Ascending aorta (tissue), 2 donors: ENCODE measurements at places on chromosomes 7 and 10.

DNA sequence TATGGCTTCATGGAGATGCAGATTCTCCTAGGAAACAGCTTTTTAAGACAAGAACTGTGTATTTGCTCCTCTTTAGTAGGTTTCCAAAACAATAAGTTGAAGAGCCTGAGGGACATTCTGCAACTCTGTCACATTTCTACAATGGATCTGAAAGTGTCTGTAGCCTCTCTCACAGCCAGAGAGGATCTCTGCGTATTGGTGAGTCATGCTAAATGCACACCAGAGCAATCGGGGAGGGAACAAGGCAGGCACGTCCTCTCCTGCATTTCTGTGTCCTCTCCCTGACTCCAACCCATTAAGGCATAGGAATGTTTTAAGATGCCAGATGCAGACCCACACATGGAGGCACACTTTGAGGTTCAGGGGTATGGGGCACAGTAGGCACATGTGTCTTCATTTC is 1126.4 kb upstream of the GHITM start:
- H3K36me3 ChIP-seq = no peaks in the 10 kb centered on the region
- no peak for DNase-seq
- H3K27ac ChIP-seq = no peak overlapping the region

DNA sequence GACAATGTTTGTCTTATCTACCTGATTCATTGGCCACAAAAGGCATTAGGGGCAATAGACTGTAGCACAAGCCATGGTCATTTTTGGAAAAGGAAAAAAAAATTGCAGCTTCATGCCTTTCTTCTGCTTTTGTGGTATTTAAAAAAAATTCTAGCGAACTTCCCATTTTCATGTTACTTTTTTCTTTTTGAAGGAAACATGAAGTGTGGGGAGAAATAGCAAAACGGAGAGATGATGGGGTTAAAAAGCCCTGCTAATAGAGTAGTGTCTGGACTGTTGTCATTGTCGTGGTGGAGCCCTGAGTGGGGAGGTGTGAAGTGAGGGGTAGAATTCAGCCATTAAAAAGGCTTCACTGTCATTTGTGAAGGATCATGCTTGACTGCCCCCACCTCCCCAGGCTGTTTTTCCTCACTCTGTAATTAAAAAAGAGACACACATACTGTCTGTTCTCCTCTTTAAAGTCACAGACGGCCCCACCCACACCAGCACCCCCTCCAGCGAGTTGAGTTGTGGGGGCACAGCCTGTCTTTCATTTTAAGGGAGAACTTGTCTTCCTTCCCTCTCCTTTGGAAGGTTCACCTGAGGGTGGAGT is 272.4 kb downstream of the CREB5 start:
- H3K4me3 ChIP-seq = peak overlapping the region; percentile 66
- H3K36me3 ChIP-seq = no peaks in the 10 kb centered on the region
- DNase-seq = no peak
- H3K4me1 ChIP-seq = peaks cover 14% of the 10 kb centered on the region
- peak overlapping the region; percentile 66 for H3K27ac ChIP-seq

DNA sequence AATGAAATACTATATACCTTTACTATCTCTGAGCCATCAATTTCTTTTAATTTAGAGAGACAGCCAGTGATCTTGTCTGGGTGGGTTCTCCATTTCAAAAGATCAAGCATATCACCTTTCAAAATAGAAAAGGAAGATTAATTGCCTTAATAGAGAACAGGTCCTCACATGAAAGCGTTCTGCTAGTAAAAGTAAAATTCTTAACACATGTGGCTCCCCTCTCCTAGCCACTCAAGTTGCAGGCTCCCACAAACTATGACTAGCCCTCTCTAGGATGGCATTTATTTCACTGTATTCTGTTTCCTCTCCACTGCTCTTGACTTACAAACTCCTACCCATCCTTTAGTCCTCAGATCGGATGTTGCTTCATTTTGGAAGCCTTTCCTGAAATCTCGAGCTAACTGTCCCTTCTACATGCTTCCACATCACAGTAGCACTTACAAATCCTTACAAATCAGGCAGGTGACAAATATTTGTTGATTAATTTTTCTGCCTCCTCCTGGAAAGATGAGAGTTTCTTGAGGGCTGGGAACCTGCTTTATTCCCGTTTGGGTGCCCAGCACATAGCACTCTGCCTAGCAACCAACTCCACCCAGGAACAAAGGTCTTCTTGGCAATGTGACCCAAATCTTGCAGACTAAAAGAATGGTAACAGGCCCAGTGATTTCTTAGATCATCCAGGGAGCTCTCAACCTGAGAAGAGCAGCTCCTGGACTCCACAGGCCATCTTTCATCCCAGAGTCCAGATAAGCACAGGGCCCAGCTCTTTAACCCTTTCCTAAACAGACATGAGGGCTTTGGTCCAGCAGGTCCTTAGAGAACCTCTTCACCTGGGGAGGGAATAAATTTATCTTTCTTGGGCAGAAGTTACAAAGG is 310.4 kb upstream of the IMMP2L start:
- H3K4me1 ChIP-seq = no peaks in the 10 kb centered on the region
- H3K27me3 ChIP-seq = no peaks in the 10 kb centered on the region
- DNase-seq = no peak
- H3K36me3 ChIP-seq = no peaks in the 10 kb centered on the region
- H3K27ac ChIP-seq = peak overlapping the region; percentile 69
- H3K4me3 ChIP-seq = no peak overlapping the region

GRCh38 chr10:89518876-89519842 is 16.2 kb downstream of the SLC16A12 start:
- no peaks in the 10 kb centered on the region for H3K27me3 ChIP-seq
- no peak for DNase-seq
- H3K27ac ChIP-seq = peak overlapping the region; percentile 55
- no peaks in the 10 kb centered on the region for H3K36me3 ChIP-seq
- H3K4me3 ChIP-seq = no peak overlapping the region

GRCh38 chr10:5618829-5619228 is 47.6 kb downstream of the ASB13 start:
- peaks cover 73% of the 10 kb centered on the region for H3K4me1 ChIP-seq
- DNase-seq = no peak
- no peaks in the 10 kb centered on the region for H3K27me3 ChIP-seq
- peak overlapping the region; percentile 27 for H3K4me3 ChIP-seq
- H3K27ac ChIP-seq = peak overlapping the region; percentile 91

- H3K27me3 ChIP-seq = no peaks in the 10 kb centered on the region
- no peak overlapping the region for H3K4me3 ChIP-seq
- DNase-seq = no peak
- no peak overlapping the region for H3K27ac ChIP-seq
- H3K36me3 ChIP-seq = no peaks in the 10 kb centered on the region
These were observed 182.6 kb upstream of the FEZF1 start for GRCh38 chr7:122487131-122487530.

DNA sequence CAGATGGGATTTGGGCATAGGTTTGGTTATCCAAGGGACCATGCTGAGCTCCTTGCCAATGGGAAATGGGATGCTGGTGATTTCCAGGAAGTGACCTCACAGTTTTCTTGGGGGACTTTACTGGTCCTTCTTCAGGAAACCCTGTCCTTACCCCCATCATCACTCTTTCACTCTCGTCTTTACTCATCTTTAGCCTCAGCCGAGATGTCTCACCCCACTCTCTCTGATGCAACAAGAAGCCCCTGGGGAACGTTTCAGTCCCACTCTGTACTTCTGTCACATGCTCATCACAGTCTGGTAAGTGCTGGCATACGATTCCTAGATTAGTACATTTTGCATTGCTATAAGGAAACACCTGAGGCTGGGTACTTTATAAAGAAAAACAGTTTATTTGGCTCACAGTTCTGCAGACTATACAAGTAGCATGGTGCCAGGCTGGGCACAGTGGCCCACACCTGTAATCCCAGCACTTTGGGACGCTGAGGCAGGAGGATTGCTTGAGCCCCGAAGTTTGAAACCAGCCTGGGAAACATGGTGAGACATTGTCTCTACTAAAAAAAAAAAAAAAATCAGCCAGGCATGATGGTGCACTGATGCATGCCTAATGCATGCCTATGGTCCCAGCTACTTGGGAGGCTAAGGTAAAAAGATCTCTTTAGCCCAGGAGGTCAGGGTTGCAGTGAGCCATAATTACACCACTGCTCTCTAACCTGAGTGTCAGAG is 63.5 kb upstream of the VKORC1L1 start:
- no peak overlapping the region for H3K27ac ChIP-seq
- no peak for DNase-seq
- H3K4me3 ChIP-seq = no peak overlapping the region
- H3K27me3 ChIP-seq = no peaks in the 10 kb centered on the region
- H3K36me3 ChIP-seq = no peaks in the 10 kb centered on the region

DNA sequence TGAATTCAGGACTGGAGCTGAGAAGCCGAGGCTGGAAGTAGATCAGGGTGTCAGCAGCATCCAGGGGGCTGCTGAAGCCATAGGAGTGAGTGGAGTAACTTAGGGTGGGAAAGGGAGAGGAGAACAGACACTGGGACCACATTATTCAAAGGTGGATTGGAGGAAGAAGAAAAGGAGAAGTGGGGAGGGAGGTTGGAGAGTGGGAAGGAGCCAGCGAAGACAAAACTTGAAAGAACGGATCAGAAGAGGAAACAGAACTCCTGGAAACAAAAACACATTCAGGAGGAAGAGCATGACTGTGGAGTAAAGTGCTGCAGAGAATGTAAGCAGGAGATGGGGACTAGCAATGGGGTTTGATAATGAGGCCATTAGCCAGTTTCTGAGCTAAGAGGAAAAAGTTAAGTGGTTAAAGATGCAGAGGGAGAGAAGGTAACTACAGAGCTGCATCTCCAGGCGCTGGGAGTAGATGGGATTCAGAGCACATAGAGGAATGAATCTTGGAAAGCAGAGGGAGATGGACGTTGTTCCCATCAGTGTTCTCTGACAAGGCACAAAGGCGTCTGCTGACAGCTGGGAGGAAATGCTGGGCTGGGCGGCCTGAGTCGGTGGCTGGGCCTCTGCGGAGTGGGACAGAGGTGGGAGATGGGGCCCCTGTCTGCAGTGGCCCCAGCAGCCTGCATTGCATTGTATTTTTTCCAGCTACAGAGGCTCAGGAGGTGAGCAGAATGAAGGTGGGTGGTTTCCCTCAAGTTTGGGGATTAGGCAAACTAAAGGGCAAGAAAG is 63.1 kb upstream of the LEP start:
- no peaks in the 10 kb centered on the region for H3K27me3 ChIP-seq
- H3K36me3 ChIP-seq = no peaks in the 10 kb centered on the region
- no peak overlapping the region for H3K27ac ChIP-seq
- H3K4me1 ChIP-seq = no peaks in the 10 kb centered on the region
- no peak for DNase-seq
- H3K4me3 ChIP-seq = no peak overlapping the region

DNA sequence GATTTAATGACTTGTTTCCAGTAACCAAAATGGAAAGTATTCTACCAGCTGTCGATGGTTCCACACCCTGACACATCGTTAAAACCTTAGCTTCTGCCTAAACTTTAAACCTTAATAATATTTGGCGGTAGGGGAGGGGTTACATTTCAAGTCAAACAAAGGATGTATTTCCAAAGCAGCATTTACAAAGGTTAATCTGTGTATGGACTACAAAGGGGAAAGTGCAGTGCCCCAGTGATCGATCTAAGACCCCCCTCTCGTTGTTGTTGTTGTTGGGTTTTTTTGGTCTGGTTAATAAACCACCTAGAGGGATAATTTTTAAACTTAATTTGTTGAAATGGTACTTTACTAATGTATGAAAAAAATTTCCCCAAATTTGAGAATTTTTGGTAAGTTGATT is 1.1 kb upstream of the STEAP2 start:
- DNase-seq = no peak
- H3K4me3 ChIP-seq = peak overlapping the region; percentile 89
- H3K27me3 ChIP-seq = no peaks in the 10 kb centered on the region
- no peaks in the 10 kb centered on the region for H3K36me3 ChIP-seq
- no peaks in the 10 kb centered on the region for H3K4me1 ChIP-seq

GRCh38 chr7:121369462-121369861 is 26.6 kb downstream of the FAM3C start:
- H3K36me3 ChIP-seq = peaks cover 8% of the 10 kb centered on the region
- no peak overlapping the region for H3K4me3 ChIP-seq
- DNase-seq = no peak
- H3K4me1 ChIP-seq = no peaks in the 10 kb centered on the region
- no peak overlapping the region for H3K27ac ChIP-seq

DNA sequence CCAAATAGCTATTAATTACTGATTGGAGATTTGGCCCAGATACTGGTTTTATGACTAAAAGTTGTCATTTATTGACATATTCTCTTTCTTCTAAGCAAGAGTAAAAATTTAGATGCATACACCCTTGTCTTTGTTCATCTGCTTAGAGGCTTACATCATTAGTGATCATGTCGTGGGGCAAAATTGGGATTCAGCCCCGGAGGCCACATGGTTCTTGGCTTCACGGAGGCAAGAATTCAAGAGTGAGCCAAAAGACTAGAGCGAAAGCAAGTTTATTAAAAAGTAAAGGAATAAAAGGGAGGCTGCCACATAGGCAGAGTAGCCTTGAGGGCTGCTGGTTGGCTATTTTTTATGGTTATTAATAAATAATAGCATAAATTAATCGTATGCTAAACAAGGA is 41.1 kb downstream of the MINPP1 start:
- H3K4me3 ChIP-seq = no peak overlapping the region
- no peaks in the 10 kb centered on the region for H3K27me3 ChIP-seq
- DNase-seq = no peak
- peaks cover 12% of the 10 kb centered on the region for H3K36me3 ChIP-seq
- H3K4me1 ChIP-seq = peaks cover 3% of the 10 kb centered on the region

GRCh38 chr7:50497968-50498367 is 47.8 kb upstream of the FIGNL1 start:
- peaks cover 10% of the 10 kb centered on the region for H3K4me1 ChIP-seq
- DNase-seq = no peak
- H3K4me3 ChIP-seq = no peak overlapping the region
- H3K27me3 ChIP-seq = no peaks in the 10 kb centered on the region
